ENCODE measurements at places on chromosomes 1 and 21.

- no peak for DNase-seq
Observed at GRCh38 chr1:209647156-209647555, 5.1 kb downstream of the LAMB3 start.

GRCh38 chr1:12397462-12398450 is 167.9 kb downstream of the VPS13D start:
- no peak for DNase-seq

- DNase-seq, result peak; percentile 79
Observed at GRCh38 chr1:14929547-14930246, 223.8 kb upstream of the TMEM51 start.

GRCh38 chr1:7187112-7187493 is 401.8 kb downstream of the CAMTA1 start:
- no peak for DNase-seq

DNA sequence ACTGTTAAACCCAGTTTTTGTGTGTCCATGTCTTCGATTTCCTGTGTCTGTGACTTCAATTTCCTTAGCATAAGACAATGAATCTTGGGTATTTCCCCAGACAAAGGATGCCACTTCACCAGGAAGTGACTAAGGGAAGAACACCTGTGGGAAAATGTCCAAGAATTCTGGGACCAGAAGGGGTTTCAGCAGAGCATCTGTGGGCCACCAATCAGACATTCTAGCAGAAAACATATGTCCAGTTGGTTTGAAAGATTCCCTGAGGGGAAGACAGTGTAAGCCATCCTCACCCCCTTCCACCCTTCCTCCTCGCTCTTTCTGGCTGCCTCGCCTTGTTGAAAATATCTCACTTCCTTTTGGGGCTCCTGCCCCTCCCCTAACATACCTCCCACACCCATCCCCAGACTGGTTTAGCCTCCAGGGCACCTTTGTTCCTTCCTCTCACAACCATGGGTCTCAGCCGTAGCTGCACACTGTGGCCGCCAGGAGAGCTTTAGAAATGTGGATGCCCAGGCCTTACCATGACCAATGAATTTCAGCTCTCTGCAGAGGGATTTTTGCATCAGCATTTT is 25.5 kb upstream of the IFNAR1 start:
- DNase-seq, result no peak

GRCh38 chr21:38354746-38355145 is 98.0 kb downstream of the KCNJ15 start:
- DNase-seq, result no peak

DNA sequence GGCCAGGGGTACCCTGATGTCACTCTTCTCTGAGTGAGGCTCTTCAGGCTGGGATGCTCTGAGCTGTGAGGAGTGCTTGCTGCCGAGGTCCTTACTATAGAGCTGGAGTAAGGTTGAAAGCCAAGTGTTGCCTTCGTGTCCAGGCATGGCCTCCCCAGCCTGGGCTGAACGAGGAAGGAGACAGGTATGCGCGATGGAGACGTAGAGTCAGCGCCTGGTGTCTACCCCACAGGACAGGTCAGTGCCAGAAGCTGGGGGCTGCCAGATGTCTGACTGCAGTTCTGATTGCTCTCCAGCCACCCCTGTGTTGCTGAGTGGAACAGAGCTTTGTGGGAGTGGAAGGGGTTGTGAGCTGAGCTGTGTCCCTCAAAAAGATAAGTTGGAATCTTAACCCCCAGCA is 135.8 kb upstream of the AJAP1 start:
- no peak for DNase-seq

DNA sequence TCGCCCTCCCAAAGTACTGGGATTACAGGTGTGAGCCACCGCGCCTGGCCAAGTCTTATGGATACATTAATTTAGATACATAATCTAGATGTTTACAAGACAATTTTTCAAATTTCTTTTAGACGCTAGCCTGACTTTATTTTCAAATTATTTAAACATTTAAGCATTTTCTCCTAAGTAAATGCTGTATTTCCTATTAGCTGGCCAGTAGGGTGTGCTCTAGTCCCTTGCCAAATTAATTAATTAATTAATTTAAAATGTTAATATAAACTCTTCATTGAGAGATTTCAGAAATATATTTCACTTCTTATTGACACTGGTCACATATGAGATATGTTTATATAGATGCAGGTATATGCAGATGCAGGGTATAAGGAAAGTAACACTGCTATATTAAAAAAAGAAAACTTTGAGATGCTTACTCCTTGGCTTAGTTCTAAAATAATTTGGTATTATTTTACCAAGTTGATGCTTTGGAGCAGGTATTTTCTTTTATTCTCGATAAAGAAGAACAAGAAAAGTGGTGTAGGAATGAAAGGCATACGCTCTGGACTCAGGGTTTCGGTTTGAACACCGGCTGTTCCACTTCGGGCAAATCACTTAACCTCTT is 5.2 kb upstream of the ERRFI1 start:
- DNase-seq, result no peak

DNA sequence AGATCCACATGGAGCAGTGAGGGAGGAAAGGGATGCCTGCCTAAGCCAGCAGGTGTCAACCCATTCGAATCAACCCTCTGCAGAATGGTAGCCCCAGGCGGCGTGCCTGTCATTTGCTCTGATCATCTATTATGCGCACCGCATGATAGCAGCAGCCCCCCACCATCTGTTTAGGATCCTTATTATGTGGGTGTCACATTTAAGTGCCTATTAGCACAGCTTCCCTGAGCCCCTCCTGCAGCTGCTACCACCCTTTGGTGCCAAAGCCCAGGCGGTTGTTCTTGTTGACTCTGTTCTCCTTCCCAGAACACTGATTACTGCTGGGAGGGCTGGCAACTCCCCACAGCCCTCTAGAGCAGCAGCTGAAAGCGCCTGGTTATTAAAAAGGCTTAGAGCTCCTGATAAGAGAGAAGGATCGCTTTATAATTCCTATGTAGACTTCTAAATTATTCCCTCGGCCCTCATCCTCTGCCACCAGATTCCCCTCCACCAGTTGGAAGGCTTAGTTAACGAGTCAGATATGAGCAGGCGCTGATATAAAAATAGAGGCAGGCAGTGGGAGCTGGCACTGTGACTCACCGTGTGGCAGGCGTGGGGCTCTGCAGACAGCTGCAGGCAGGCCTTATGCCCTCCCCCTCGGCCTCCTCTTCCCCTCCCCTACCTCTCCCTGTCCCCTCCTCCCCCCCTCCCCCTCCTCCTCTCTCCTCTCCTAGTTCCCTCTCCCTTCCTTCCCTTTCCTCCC is 23.0 kb downstream of the ACTA1 start:
- peak; percentile 83 for DNase-seq

- DNase-seq, result peak; percentile 88
Observed at GRCh38 chr1:209652873-209653401, 712 bp upstream of the LAMB3 start.

DNA sequence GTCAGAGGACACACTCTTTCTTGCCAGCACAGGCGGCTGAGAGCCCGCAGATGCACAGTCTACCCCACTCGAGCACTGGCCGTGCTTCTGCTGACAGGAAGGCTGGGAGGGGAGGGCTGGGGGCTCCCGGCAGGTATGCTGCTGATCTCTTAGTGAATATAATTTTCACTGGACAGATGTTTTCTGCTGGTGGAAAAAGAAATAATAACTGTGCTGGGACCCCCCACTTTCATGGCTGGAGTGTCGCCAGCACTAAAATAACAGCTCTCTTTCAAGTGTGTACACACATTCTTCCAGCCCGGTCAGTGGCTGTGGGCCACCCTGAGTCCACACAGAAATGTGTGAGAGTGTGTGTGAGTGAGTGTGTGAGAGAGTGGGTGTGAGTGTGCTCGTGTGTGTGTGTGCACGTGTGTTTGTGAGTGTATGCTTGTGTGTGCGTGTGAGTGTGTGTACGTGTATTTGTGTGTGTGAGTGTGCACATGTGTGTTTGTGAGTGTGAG is 167.7 kb upstream of the USP24 start:
- no peak for DNase-seq

DNA sequence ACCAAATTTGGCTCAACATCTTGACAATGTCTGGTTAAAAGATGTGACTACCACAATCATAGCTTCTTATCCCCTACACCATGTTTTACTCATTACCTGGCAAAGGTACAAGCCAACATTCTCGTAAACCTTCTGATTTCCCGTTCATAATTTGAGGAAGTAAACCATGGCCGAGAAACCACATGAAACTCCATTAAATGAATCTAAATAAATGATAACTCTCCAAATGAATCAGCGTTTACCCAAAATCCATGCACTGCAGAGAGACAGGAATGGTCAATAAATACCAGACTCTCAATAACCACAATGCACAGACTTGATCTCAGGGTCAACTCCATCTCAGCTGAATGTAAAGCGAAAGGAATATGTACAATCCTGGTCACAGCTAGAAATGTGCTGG is 125.2 kb downstream of the TYW3 start:
- no peak for DNase-seq

All from Daoy (cell line).